ENCODE measurements at places on chromosomes 2 and 18.

- DNase-seq, result no peak
These were observed 2.6 kb upstream of the TBC1D8 start for GRCh38 chr2:101153787-101154186.

DNA sequence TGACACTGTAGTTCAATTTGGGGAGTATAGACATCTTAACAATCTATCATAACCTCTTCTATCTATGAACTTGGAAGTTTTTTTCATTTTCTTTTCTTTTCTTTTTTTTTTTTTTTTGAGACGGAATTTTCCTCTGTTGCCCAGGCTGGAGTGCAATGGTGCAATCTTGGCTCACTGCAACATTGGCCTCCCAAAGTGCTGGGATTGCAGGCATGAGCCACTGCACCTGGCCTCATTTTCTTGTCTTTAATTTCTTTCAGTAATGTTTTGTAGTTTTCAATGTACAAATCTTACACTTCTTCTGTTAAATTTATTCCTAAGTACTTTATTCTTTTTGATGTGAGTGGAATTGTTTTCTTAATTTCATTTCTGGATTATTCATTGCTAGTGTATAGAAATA lies 14.6 kb downstream of the ASAP2 start:
- no peak for DNase-seq

DNA sequence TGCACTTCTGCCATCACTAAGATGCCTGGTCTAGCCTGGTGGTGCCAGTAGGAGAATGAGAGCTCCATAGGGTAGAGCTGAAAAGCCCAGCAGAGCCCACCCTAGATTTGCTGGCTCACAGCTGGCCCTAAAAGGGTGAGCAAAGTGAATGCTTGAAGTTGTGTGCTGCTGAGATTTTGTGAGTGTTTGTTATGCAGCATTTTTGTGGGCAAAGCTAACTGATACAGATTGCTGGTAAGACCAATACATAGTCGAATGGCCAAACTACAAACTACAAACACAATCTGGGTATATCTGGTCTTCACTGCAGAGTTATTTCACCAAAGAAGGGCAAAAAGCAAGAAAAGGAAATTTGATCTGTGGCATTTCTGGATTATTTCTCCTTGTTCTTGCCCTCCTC lies 7.1 kb upstream of the AGAP1 start:
- no peak for DNase-seq

DNA sequence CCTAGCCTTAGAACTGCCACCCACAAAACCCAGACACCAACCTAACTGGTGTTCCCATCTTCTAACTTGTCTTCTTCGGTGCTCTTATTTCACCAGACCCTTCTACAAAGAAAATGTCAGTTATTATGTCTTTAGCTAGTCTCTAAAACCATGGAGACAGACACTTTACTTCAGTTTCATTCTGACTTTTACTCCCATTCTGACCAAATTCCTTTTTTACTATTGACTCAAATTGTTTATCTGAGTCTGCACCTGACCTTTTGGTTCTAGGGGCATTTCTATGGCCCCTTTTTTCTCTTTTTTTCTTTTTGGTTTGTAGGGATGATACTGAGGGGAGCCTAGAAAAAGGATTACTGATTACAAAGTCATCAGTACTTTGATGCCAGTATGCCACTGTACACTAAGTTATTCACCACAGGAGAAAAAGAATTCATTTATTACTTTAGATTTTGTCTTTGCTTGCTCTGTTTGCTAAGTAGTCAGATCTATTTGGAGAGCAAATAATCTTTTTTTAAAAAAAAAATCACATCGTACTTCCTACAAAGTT lies 6.8 kb upstream of the SLC1A4 start:
- DNase-seq, result no peak

DNA sequence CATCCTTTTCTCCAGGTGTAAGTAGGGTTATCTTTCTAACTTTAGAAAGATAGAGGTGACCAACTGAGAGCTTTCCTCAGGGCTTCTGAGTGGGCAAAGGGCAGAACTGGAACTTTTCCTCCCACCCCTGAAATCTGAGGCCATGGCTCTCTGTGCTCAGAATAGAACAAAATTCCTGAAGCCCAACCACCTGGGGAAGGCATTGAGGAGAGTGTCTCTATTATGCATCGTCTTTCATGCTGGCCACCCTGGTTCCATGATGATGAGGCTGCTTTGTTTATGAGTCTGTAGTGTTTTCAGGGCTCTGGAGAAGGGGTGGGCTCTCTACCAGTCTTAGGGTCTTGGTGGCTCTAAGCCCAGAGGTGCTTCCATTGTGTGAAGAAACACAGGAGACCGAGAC lies 30.7 kb upstream of the IL1R1 start:
- no peak for DNase-seq

GRCh38 chr18:24710474-24710873 lies 250.0 kb downstream of the HRH4 start:
- no peak for DNase-seq

DNA sequence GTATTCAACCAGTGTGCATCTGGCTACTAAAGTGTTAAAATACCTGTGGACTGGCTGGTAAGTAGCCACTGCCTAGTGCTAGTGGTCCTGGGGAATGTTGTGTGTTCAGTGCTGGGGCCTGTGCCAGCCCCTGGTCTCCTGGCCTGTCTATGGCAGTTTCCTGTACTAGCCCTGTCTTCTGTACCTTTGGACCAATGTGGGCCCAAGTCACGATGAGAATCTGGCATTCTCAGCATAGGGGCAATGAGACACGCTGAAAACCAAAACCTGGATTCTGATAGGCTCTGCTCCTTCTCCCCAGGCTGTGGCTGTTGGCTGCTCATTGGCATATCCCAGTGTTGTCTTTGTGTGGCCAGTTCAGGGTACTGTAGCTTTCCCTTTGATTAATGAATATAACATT lies 170.4 kb downstream of the PTPRM start:
- DNase-seq, result no peak

All from CD4-positive, alpha-beta T cell treated with Interleukin-2 at 100 ng/mL for 4 hours (primary cell).